ENCODE measurements at places on chromosomes 13 and 19. TPM values are rescaled to one million over a fixed set of nuclear protein-coding genes. Genes with fewer than 3 reads are reported as not detected.

The CYP4F11 gene
- total RNA-seq: not detected

The TMC4 gene
- total RNA-seq: 0.49 TPM

The KLK10 gene
- total RNA-seq: not detected

The PCSK4 gene
- 2.2 TPM for total RNA-seq

The GARIN5A gene
- 0.98 TPM for total RNA-seq

Measured in temporal lobe (tissue), 4 donors.